Stimulated activated effector memory CD8-positive, alpha-beta T cell treated with anti-CD3 and anti-CD28 coated beads, Interleukin-12 subunit alpha, Interleukin-12 subunit beta, amount 100 ng/mL, for 72 hours (primary cell): ENCODE measurements at places on chromosomes 3 and 15.

DNA sequence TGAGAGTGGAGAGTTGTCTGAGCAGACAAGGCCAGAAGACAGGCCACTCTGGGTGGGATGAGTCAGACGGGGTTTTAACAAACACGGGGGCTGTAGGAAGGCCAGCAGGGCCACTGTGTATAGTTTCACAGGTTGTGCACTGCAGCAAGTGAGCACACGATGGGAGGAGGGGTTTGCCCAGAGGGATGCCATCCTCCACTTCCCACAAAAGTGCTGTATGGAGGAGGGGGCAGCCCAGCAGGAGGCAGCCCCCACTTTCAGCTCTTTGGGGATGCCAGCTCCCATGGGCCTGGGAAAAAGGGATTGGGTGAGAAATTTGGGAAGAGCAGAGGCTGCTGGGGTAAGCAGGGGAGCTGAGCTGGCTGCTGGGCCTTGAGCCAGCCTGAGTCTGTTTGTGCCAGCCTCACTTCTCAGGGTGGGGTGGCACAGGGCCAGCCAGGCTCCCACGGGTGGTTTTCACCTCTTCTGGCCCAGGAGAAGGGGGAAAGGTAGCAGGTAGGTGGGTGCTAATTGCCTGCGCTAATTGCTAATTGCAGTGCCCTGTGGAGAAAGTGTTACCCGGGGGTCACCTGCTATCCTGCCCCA, 6.7 kb downstream of the ZBTB47 start:
- no peak for DNase-seq

DNA sequence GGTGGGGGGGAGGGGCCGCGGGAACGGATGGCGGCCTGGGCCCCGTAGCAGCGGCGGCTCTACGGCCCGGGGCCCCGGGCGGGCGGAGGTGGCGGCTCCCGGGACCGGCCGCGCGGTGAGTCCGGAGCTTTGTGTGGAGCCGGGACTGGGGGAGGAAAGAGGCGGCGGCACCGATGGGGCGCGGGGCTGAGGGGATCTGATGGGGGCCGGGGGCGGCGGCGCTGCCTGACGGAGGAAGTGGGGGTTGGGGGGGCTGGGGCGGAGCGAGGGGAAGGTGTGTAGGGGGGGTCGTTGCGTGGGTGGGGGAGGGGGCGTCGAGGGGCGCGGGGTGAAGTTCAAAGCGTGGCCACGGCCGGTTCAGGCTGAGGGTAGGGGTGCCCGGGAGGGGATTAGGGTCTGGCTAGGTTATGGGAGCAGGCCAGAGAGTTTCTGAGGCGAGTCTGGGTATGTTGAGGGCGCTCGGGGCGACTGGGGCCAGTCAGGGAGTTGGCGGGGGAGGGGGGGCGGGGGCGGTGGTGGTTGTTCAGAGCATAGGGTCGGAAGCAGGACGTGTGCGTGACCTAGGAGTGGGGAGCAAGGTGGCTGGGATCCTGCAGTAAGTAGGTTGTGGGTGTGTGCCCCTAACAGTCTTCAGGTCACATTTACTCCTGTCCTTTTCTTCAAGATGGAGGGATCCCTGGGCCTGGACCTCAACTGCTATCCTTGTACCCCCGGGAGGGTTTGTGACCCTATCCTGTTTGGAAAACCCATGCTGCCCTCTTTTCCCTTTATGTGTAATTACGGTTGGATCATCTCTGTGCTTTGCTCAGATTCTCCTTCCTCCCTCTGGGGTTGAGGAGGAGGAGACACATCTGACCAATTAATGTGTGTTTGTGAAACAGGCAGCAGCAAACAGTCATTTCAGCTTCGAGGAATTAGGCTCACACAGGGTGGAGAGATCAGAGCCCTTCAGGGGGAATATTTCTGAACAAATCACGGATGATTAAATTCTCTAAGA, 644 bp downstream of the ZNF609 start:
- DNase-seq, result peak; percentile 26

DNA sequence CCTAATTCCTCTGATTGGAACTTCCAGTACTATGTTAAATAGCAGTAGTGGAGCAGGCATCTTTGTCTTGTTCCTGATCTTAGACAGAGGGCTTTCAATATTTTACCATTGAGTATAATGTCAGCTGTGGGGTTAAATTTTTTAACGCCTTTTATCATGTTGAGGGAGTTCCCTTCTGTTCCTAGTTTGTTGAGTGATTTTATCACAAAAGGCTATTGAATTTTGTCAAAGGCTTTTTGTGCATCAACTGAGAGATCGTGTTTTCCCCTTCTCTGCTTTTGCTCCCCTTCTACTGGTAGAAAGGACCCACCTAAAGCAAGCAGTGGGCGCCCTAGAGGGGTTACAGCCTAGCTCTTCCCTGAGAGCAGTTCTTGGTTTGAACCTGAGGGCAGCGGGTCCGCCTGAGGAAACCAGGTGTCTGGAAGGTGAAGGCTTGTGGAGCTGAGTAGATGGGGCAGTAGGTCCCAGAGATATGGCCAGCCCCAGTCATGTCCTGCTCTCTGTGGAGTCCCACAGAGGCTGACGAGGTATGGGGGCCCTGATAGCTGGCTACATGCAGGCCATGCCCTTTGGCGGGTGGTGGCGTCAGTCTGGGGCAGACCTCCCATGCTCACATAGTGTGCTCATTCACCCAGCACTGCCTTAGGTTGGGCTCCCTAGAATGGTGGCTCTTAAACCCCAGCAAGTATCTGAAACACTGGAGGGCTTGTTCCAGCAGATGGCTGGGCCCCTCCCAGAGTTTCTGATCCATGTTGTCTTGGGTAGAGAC, 11.3 kb downstream of the HDAC11 start:
- DNase-seq, result no peak

GRCh38 chr3:60578936-60579335, 672.3 kb downstream of the FHIT start:
- DNase-seq, result no peak

DNA sequence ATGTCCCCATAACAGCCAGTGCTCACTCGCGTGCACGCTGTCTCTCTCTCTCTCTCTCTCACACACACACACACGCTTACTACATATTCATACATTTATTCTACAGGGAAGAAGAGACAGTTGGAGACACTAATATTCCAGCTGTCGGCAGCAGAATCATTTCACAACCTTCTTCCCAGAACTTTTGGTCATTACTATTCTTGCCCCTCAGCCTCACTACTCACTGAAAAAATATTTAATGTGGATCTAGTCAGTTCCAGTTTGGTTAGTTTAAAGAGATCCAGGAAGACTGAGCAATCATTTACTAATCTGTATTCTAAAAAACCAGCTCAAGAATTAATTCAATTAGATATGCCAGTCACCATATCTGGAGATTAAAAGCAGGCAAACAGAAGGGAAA, 394.9 kb downstream of the PTPRG start:
- no peak for DNase-seq

DNA sequence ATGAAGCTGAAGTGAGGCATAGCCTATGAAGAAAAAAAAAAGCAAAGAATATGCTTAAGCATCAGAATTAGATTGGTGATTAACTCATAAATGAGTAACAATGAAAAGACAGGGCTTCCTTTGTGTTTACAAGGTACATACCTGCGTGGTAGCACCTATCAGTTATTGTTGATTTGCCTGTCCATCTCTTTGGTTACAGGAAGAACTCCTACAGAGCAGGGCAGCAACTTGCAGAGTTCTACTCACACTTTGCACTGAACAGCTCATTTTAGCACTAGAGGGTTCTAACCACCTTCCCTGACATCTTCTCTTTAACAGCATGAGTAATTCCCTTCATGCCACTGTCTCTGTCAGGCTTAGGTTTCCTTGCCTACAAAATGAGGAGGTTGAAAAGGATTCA, 166.0 kb downstream of the DPH6 start:
- no peak for DNase-seq

DNA sequence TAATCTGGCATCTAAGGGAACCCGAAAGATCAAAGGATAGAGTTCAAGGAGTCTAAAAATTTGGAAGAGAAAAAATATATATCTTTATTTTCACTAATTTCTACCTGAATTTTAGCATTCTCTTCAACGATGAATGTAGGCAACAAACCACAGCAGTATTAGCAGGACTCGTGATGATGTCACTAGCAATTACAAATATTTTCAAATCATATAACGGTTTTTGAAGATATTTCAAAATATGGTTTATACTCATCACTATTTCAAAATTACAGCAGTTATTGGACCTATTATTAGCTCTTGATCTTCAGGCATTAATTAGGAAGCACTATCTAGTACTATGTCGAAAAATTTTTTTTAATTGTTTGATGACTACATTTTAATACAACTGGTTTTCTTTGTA, 27.0 kb upstream of the ANKDD1A start:
- no peak for DNase-seq

DNA sequence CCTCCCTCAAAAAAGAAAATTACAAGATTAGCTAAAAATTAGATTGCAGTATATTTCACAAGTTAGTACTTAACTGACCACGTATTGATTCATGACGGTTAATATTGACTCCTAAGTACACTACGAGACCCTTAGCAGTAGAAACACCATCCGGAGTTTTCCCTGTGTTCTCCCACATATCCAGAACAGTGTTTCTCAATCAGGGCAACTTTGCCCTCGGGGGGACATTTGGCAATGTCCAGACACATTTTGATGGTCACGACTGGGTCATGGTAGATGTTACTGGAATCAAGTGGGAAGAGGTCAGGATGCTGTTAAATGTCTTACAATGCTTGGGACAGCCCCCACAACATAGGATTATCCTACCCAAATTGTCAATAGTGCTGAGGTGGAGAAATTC, 40.7 kb upstream of the LIPC start:
- DNase-seq, result no peak
